ENCODE measurements at places on chromosomes 3 and 15.
A peak's percentile ranks its signal among the peaks of the same experiment; 100 is the strongest.

- DNase-seq, result peak; percentile 10
These were observed 90.2 kb upstream of the KLF13 start for GRCh38 chr15:31236184-31237042.

DNA sequence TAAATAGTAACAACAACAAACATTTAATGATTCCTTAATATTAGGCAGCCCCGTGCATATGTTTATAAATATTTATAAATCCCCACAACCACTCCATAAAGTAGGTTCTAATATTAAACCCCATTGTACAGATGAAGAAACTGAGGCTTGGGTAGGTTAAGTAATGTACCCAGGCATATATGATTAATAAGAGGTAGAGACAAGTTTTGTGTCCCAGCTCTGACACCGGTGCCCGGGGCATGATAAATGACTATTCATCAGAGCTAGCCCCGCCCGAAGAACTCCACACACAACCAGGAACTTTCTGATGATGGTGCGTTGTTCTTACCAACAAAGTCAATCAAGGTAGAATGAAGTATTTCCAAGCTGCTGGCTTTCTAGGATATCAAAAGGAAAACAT is 19.4 kb downstream of the CDCP1 start:
- DNase-seq, result no peak

DNA sequence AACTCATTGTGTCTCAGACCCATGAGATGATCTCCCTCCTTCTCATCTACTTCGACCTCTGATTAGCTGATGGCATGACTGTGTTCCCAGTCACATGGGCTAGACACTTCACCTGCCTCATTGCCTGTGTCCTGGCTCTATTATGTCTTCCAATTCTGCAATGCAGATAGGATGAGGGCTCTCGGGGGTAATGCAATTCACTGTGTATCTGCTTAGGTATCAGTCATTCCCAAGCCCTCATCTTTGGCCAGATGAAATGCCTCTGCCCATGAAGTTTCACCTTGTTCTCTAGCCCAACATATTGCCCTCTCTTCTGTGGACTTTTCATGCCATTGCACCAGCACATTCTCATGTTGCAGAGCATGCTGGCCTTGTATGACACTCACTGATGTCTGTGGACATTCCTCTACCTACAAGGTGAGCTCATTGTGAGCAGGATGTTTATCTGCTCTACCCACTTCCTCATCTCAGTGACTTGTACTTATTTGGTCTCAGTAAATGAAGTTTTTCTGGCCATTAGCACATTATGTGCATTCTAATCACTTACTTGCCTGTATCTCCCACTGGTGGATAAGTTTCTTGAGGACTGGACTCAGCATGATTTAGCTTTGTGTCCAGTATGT is 32.3 kb downstream of the MOBP start:
- DNase-seq, result no peak

- no peak for DNase-seq
These were observed 40.9 kb upstream of the PTPN23 start for GRCh38 chr3:47339951-47340350.

- no peak for DNase-seq
These were observed 84.4 kb upstream of the RGMA start for GRCh38 chr15:93173369-93173768.

GRCh38 chr3:123344907-123345594 is 103.8 kb downstream of the ADCY5 start:
- no peak for DNase-seq

GRCh38 chr3:141648055-141648910 is 89.8 kb upstream of the RNF7 start:
- DNase-seq, result no peak

- no peak for DNase-seq
These were observed 436.9 kb upstream of the TGFBR2 start for GRCh38 chr3:30169487-30169886.

DNA sequence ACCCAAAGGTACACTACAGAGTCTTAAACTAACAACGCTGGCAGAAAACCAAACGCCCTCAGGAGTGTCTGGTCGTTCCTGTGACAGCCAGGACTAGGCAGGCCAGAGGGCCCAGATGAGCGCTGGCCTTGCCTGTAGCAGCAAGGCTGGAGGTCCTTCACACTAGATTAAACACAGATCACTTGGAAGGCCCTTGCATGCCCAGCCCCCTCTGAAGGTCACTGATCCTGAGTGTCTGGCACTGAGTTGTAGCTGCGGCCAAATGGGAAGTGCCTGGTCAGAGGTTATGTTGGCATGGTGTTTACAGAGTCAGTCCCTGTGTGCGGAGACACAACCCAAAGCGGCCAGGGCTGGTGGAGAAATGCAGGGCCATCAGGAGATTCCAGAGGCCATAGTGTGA is 58.9 kb downstream of the ZNF621 start:
- DNase-seq, result no peak

DNA sequence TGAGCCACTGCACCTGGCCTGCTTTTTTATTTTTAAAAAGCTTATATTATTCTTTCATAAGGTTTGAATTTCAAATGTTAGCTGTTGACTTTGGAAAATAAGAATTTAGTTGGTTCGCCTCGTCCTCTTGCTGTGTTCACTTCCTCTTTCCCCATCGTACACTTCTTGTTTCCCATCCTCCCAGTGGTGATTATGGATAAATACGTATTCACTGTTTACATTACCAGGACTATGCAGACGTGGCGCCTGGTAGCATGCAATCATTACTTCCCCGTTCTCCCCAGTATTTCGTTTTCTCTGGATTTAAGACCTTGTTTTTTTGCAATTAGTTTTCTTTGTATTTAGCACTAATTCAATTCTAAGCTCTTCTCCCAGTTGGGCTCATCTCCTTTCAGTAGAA is 70.1 kb downstream of the LMLN start:
- DNase-seq, result no peak

GRCh38 chr15:61057376-61057775 is 171.7 kb downstream of the RORA start:
- DNase-seq, result no peak

GRCh38 chr15:46861796-46862195 is 855.5 kb upstream of the SEMA6D start:
- DNase-seq, result no peak

DNA sequence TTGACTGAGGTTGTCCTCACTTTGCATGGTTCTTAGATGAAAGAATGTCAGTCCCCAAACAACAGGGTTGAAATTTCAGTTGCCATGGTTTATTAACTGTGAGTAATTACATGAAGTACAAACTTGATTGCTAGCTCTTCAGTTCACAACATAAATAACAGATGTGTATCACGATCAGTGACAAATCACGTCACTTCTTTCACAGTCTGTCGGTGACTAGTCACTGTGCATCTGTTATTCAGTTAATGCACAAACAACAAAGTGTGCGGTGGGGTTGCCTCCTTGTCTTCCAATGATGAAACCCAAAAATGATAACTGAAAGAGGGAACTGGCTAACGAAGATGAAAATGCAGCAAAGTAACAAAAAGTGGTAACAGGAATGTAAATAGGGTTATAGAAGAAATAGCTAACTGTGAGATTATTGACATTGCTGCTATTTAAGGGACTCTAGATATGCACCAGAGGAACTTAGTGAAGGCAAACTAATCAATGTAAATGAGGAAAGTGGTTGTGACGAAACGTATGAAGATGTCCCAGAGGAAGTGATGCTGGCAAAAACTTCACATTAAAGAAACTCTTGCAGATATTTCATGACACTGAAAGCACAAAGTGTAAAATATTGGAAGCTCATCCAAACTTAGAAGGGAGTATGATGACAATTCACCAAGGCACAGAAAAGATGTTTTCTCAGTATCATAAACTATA is 159.3 kb downstream of the WDR76 start:
- no peak for DNase-seq

DNA sequence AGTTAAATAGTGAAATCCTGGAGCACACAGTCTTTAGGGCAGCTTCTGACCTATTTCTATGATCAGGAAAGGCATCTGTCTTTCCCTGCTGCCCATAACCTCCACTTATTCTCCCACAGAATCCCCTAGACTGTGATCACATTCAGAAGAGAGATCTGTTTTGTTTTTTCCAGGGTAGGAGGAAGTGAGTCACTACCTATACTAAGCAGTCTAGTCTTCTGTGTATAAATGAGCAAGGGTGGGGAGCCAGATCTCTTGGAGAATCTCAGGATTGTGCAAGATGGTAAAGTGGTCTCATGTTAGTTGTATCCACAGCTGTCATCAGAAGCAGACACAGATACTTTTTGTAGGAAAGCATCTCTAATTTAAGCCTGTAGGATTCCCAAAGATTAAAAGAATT is 11.8 kb upstream of the FBXO22 start:
- no peak for DNase-seq

GRCh38 chr3:14630404-14631100 is 21.0 kb upstream of the CCDC174 start:
- no peak for DNase-seq

GRCh38 chr15:73991260-73991659 is 835 bp downstream of the STOML1 start:
- DNase-seq, result no peak

GRCh38 chr15:75673426-75674235 is 25.9 kb downstream of the SNX33 start:
- no peak for DNase-seq

DNA sequence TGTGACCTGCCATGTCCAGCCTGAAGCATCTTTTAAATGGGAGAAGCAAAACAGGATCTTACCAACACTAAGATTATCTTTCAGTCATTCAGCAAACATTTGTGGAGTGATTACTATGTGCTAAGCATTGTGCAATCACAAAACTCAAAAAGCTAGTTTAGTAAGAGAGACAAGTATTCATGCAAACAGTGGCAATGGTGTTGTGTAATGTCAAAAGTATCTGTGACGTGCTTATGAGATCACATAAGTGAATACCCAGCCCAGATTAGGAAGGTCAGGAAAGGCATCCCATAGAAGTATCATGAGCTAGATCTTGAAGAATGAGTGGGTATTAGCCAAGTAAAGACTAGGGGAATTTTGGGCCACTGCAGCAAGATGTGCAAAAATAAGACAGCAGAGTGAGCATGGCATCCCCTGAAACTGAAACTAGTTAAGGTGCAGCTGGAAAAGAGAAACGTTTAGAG is 32.1 kb downstream of the SEC62 start:
- DNase-seq, result no peak

- DNase-seq, result no peak
These were observed 26.1 kb downstream of the POMGNT2 start for GRCh38 chr3:43079536-43080332.

DNA sequence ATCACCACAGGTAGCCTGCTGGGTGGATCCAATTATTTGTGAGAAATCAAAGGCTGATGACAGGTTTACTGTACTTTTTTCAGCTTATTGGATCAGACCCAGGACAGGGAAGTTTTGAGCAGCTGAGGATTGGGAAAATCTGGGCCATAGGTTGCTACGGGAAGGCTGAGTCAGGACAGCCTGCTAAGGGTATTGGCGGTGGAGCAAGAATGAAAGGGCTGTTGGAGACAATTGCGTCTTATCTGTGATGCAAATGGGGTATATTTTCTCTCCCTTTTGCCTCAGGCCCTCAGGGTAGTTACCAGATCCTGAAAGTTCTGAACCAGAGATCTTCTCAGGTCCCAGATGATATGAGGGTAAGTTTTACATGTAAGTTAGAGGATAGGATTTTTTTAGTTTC is 317.7 kb downstream of the EDEM1 start:
- no peak for DNase-seq

Data from NCI-H2029 treated with DMSO at 0.1 percent for 48 hours (cell line).